ENCODE measurements at places on chromosomes 4 and X. TPM values are rescaled to one million over a fixed set of nuclear protein-coding genes. Genes with fewer than 3 reads are reported as not detected.

GRCh38 chr4:153884325-153884724 is 95.4 kb upstream of the SFRP2 start:
- no peak for DNase-seq
- no peaks in the 10 kb centered on the region for H3K36me3 ChIP-seq
- H3K4me1 ChIP-seq = no peaks in the 10 kb centered on the region
- no peak overlapping the region for H3K4me3 ChIP-seq
- H3K27me3 ChIP-seq = peaks cover 18% of the 10 kb centered on the region

DNA sequence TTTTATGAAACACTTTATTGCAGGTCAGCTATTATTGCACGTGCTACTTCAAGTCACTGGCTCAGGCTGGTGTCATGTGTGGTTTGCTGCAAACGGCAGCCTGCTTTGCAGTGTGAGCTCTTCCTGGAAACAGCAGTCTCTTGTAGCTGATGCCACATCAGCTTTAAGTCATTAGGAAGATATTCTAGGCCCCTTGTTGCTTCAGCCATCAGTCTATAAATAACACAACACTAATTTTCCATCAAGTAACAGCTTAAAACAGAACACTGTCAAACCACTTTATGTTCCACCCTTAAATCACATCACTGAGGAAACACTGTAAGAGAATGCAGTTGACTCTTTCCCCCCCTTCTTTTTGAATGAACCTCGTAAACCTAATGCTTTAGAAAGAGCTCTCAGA is 93.8 kb downstream of the GATB start:
- no peak overlapping the region for H3K4me3 ChIP-seq
- H3K36me3 ChIP-seq = no peaks in the 10 kb centered on the region
- no peaks in the 10 kb centered on the region for H3K27me3 ChIP-seq

- H3K27ac ChIP-seq = no peak overlapping the region
- peaks cover 10% of the 10 kb centered on the region for H3K36me3 ChIP-seq
- no peaks in the 10 kb centered on the region for H3K27me3 ChIP-seq
Measured at GRCh38 chr4:73583666-73584065, 36.6 kb downstream of the RASSF6 start.

GRCh38 chrX:113551919-113552318 is 711.3 kb upstream of the AMOT start:
- no peaks in the 10 kb centered on the region for H3K4me1 ChIP-seq
- H3K36me3 ChIP-seq = no peaks in the 10 kb centered on the region
- DNase-seq = no peak
- H3K4me3 ChIP-seq = no peak overlapping the region

- no peaks in the 10 kb centered on the region for H3K36me3 ChIP-seq
- peaks cover 11% of the 10 kb centered on the region for H3K27me3 ChIP-seq
- H3K4me1 ChIP-seq = no peaks in the 10 kb centered on the region
- DNase-seq = no peak
- no peak overlapping the region for H3K27ac ChIP-seq
Measured at GRCh38 chr4:10589321-10589720, 95.2 kb downstream of the CLNK start.

- DNase-seq = no peak
Measured at GRCh38 chr4:15552557-15553362, 83.1 kb downstream of the CC2D2A start.

DNA sequence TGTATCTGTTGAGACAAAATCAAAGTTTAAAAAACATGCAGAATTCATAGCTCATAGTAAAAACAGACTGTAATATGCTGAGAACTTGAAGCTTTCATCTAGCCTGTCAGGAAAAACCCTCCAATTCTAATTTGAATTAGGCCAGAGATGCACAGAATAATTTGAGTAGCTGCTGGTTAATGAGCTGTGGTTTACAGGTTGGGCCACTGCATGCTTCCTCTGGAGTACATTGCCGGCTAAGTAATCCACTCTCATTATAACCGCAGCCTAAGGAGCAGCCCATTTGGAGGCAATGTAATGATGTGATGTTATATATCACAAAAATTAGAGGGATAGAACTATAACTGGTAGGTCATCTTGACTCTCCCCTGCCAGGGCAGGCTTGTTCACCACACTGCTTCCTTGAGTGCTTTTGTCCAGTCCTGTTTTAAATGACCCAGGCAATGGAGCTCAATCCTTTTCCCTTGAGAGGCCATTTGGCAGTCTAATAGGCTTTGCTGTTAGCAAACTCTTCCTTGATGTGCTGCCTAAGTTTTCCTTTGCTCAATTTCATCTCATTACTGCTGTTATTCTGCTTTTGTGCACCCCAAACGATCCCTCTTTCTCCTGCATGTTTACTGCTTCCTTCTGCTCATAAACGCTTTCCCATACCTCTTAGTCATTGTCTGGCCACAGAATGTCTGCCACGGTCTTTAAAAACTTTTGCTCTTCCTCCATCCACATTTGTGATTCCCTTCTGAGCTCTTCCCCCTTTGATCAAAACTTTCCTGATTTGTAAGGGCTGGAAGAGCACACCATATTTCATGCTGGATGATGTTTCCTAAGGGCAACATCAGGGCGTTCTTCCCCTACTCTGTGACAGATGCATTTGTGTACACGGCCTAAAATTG is 230.9 kb downstream of the C4orf33 start:
- H3K4me1 ChIP-seq = no peaks in the 10 kb centered on the region
- H3K27me3 ChIP-seq = no peaks in the 10 kb centered on the region

The ADH1C gene
- 5.8 TPM for total RNA-seq
